ENCODE measurements at places on chromosomes 5 and 9.

DNA sequence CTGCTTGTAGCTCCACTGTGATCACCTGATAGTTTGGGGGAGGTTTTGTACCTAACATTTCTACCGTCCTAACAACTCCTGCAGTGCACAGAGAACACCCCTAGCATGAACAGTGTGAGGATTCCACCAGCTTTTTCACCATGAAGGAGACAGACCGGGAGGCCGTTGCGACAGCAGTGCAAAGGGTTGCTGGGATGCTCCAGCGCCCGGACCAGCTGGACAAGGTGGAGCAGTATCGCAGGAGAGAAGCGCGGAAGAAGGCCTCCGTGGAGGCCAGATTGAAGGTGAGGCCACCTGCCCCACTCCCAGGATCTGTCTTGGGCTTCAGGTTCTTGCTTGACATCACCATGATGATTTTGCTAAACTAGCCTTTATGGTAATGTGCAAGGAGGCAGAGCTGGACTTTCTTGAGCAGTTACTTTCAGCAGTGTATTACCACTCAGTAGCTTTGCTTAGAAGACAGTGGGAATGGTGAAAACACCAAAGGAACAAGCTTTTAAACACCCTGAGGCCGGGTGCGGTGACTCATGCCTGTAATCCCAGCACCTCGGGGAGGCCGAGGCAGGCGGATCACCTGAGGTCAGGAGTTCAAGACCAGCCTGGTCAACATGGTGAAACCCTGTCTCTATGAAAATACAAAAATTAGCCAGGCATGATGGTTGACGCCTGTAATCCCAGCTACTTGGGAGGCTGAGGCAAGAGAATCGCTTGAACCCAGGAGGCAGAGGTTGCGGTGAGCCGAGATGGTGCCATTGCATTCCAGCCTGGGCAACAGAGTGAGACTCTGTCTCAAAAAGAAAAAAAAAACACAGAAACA, 3.3 kb downstream of the EXOC3 start:
- DNase-seq: no peak

DNA sequence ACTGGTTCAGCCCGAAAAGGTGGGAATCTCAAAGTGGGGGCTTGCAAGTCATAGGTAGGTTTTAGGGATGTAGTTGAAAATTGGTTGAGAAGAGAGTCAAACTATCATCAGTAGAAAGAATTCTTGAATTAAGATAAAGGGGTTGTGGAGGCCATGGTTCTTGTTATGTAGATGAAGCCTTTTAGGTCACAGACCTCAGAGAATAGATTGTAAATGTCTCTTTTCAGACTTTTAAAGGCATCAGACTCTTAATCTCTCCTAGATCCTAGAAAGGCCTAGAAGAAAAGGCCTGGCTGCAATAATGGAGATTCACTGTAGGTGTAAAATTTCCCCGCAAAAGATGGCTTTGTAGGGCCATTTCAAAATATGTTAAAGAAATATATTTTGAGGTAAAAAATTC, 96.4 kb downstream of the PSAT1 start:
- DNase-seq: no peak

DNA sequence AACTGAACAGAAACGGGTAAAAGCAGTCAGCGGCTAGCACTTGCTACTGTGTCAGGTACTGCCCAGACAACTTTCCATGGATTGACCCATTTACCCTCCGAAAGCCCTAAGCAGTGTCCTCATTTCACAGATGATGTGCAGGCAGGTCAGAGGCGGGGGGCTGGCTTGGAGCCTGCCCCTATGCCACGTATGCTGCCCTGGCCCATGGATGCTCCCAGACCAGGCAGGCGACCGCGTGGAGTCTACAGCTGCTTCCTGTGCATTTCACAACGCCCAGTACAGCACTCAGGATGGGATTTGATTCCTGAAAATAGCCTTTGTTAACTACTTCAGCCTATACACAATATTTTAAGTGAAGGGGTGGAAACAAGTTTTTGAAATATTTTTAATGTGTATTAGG, 202.9 kb downstream of the NXNL2 start:
- DNase-seq: no peak

GRCh38 chr5:179266291-179267070, 78.8 kb downstream of the ADAMTS2 start:
- DNase-seq: no peak

DNA sequence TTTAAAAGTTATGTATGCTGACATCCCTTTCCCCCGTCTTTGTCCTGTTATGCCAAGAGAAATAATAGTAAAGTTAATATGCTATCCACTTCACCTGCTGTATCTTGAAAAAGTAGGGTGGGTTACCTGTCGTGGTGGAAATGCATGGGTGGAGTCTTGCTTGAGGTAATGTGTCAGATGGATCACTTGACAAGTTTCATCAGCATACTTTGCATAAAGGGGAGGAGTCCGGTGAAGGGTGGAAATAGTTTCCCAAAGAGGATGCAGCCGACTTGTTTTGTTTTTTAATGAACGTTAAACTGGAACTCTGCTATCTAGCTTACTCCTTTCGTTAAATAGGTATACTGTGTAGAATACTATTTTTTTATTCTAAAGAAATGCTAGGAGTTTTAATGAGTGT, 9.0 kb upstream of the DMRT3 start:
- DNase-seq: no peak

- DNase-seq: no peak
Observed at GRCh38 chr5:171635561-171636245, 149.9 kb upstream of the SMIM23 start.

GRCh38 chr5:39014561-39014960, 59.6 kb downstream of the RICTOR start:
- DNase-seq: peak; percentile 76

DNA sequence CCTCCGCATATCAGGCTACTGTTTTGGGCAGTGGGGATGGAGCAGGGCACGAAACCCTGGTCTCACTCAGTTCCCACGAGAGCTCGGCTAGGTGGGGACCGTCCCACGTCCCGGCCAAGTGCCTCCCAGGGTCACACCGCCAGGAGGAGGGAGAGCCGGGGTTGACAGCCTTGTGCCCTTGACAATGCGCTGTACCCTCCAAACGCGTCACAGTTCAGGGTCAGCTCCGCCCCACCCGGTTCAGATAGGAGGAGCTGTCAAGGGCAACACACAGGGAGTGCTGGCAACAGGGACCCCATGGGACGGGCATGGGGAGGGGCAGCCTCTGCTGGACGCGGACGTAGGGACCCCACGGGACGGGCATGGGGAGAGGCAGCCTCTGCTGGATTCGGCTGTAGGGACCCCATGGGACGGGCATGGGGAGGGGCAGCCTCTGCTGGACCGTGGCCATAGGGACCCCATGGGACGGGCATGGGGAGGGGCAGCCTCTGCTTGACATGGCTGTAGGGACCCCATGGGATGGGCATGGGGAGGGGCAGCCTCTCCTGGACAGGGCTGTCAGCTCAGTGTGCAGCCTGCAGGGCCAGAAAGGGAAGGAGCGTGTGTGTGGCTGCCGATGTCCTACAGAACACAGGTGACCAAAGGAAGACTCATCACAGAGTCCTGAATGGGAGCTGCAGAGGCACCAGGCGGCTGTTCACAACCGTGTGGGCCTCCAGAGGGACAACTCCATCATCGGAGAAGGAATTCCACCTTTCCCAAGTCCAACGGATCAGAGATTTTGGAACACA, 29.4 kb downstream of the PNPLA7 start:
- no peak for DNase-seq

GRCh38 chr5:44574678-44575077, 185.5 kb upstream of the FGF10 start:
- DNase-seq: no peak

GRCh38 chr9:129933185-129934040, 98.2 kb downstream of the USP20 start:
- peak; percentile 79 for DNase-seq

- DNase-seq: no peak
Observed at GRCh38 chr9:128180001-128180400, 11.4 kb downstream of the CIZ1 start.

GRCh38 chr5:166499447-166500240, 1791.8 kb upstream of the WWC1 start:
- no peak for DNase-seq

DNA sequence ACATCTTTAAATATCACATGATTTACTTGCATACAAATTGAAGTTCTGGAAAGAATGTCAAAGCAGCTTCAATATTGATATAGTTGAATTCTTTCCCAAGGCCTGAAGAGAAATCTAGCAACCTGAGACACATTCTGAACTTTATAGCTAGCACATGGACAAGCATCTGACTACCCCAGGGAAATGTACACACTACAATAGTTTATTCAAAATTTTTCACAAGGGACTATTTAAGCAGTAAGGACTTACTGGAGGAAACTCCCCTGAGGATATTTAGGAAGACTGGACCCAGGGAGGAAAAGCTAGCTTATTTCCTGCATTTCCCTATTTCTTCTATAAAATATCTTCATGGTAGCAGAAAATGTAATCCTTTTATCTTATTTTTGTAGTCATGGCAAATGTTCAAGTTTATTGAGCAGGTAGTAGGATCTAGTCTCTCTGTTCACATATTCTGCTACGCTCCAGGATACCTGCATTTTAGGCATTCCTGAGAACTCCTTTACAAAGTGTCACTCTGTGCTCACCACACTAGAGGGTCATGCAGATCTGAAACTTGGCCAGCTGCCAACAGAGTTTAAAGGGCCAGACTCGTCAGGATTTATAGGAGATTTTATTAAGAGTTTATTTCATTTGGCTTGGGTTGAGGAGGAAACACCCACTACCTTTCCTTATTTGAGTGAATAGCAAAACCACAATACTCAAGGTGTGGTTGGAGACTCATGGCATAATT, 348.4 kb upstream of the FTMT start:
- DNase-seq: no peak

DNA sequence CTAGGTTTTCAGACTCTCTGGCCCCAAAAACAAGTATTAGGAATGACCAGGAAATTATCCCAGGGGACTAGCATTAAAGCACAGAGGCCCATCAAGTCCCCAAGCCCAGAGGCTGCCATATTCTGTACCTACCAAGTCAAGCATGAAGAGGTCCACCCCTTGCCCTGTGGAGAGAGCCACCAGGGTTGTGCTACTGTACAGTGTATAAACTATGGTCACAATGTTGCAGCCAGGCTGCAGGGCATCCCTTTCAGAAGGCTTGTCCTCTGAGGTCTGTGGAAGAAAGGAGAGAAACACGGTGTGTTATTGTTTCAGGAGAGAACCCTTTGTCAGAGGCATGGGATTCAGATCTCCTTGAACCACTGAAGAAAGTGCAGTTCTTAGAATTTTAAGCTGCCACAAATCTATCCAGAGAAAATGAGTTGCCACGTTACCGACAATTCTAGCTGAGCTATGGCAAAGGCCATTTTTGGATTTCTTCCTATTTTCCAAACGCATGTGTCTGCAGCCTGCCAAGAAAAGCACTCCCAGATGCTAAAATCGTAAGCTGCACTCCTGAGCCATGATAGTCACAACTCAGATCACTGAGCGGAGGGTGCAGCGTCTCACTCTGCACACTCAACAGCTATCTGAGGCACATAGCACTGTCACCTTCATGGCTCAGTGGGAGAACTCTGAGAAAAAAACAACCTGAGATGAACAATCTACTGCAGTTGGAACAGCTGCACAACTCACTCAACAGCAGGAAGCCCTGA, 45.5 kb upstream of the SPATA31E1 start:
- DNase-seq: peak; percentile 72

GRCh38 chr9:2767800-2768677, 50.7 kb downstream of the KCNV2 start:
- DNase-seq: peak; percentile 49

DNA sequence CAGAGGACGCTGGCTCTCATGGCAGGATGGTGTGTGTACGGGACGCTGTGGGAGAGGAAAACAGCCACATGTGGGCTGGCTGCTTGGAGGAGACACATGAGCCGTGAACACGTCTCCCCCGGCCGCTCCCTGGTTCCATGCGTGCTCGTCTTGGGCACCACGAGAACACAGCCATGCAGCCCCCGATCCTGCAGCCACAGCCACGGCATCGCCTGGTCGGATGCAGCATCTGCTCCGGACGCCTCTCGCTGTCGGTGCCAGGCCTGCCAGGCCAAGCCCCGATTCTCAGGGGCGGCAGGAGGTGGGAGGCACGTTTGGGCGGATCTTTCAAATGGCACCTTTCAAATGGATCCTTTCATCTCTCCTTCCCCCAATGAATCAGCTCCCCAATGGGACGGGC, 3.2 kb downstream of the LCN10 start:
- DNase-seq: no peak

DNA sequence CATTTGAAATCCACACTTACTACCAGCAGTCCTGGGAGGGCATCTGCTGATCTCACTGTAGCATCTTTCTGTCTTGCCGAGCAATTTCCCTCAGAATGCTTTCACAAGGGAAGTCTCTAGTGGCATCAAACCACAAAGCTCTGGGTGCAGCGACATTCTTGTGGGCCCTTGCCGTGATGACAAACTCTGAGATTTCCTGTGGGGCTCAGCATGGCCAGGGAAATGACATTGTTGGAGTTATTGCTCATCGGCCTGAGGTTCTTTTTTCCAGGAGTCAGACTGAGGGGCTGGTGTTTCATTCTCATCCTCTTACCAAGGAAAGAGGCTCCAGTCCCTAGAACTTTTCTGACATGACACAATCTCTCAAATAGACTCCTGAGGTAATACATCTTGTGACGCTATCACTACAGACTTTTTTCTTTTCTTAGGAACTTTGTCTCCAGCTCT, 51.4 kb downstream of the PFDN1 start:
- DNase-seq: peak; percentile 74

- no peak for DNase-seq
Observed at GRCh38 chr9:21322911-21323461, 12.2 kb downstream of the KLHL9 start.

DNA sequence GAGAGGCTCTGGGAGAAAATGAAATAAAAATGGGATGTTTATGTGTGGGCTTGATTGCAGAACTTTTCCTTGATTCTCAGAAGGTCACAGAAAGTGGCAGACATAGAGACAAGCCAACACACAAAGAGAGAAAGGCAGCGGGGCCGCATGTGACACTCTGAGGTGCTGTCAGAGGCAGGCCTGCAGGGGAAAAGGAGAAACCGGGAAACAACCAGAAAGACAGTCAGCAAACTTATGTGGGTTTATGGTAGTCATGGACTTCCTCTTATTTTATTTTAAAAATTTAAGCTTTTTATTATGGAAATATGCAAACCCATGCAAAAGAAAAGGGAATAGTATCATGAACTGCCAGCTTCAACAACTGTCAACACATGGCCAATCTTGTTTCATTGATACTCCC, 16.3 kb upstream of the IGFBPL1 start:
- DNase-seq: no peak

GRCh38 chr9:137006116-137007003, 10.0 kb upstream of the CLIC3 start:
- DNase-seq: no peak

DNA sequence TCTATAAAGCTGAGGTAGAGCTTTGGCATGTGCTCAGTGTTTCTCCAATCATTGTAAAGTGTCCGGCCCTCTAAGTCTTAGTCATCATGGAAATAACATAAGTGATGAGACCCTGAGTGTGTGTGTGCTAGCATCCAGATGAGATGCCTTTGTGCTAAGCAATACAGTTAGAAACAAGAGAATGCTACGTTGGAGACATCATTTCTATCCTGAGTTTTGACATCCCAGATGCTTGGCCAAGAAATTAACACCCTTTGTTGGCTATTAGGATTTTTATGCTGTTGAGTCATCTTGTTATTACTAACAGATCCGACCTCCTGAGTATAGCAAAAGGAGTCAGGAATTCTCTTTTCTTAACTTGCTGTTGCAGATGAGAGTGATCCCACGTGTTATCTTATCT, 508.0 kb downstream of the GADD45G start:
- DNase-seq: peak; percentile 9

Data from fibroblast of the aortic adventitia (primary cell).